G401 (cell line): ENCODE measurements at places on chromosomes 6 and 20.

GRCh38 chr6:85641897-85642773, 551 bp downstream of the SYNCRIP start:
- peak; percentile 57 for DNase-seq

GRCh38 chr20:51972056-51972455, 169.7 kb upstream of the SALL4 start:
- DNase-seq, result no peak

GRCh38 chr6:134211297-134211696, 106.6 kb downstream of the SGK1 start:
- peak; percentile 97 for DNase-seq

DNA sequence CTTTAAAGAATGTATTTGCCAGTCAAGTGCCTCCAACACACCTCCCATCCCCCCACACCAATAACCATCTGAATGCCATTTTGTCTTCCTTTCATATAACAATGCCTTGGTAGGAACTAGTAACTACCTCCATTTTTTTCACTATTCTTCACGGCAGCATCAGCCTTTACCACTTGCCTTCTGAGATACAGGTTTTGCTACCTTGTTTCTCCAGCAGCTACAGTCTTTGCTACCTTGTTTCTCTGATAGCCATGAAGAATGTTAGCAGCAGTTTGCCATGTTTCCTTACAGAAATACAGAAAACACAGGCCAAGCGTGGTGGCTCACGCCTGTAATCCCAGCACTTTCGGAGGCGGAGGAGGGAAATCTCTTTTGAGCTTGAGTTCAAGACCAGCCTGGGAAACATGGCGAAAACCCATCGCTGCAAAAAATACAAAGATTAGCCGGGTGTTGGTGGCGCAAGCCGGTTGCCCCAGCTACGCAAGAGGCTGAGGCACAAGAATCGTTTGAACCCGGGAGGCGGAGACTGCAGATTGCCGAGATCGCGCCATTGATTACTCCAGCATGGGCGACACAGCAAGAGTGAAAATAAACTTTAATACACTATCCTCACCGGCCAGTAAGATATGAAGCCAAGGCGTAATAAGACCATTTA, 100.9 kb downstream of the HFE start:
- DNase-seq, result peak; percentile 44

- DNase-seq, result peak; percentile 44
Measured at GRCh38 chr6:35435074-35435837, 16.9 kb upstream of the FANCE start.

GRCh38 chr6:142857233-142857761, 87.7 kb downstream of the HIVEP2 start:
- DNase-seq, result no peak

DNA sequence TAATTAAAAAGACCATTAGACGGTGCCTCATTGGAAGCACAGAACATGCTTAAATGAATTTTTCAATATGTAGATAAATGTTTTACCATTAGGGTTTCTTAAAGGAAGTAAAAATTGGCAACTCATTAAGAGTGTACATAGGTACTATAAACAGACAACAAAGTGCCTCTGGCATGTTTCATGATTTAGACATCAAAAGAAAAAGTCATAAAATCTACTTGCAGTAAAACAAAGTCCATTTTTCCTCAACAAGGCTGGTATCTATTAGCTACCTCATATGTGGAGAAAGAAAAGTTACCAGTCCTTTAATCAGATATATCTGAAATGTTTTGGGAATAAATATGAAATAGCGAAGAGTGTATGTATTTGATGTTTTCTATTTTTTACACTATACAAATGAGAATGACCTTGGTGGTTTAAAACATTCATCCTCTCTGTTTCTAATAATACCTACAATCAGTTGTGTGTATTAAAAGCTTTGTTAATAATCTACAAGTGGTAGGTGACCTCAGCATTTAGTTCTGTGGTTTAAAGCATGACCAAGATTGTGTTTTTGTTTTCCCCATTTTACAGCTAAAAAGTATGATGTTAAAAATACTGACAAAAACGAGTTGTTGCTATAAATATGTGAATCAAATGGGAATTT, 87.5 kb downstream of the HDGFL1 start:
- DNase-seq, result no peak

DNA sequence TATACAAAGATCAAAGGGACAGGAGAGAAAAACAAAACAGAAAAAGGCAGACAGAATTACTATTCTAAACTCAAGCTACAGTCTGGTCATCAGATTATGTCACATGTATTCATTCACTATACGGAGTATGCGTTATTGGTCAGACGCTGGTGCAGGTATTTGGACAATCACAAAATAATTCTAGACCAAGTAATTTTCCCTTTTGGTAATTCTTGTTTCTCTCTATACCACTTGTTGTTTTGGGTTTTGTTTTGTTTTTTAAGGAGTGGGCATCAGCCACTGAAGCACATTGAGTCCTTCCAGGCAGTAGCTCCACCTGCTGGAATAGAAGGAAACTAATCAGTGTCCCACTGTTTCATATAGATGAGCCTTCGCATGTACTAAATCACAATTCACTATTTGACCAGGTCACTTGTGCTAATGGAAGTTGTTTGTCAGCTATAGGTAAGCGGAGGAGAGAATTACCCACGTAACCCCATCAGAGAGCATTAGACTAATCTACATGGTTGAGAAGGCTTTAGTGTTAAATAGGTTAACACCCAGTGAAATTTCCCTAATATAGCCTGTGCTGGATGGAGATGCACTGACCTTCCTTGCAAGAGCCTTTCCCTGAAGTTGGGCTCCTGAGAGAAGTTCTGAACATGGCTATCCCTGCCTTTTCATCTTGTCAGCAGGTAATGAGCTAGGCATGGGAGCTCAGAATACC, 77.9 kb downstream of the TNFAIP3 start:
- DNase-seq, result peak; percentile 17

- DNase-seq, result no peak
Measured at GRCh38 chr20:63103402-63104311, 96.9 kb upstream of the BHLHE23 start.

DNA sequence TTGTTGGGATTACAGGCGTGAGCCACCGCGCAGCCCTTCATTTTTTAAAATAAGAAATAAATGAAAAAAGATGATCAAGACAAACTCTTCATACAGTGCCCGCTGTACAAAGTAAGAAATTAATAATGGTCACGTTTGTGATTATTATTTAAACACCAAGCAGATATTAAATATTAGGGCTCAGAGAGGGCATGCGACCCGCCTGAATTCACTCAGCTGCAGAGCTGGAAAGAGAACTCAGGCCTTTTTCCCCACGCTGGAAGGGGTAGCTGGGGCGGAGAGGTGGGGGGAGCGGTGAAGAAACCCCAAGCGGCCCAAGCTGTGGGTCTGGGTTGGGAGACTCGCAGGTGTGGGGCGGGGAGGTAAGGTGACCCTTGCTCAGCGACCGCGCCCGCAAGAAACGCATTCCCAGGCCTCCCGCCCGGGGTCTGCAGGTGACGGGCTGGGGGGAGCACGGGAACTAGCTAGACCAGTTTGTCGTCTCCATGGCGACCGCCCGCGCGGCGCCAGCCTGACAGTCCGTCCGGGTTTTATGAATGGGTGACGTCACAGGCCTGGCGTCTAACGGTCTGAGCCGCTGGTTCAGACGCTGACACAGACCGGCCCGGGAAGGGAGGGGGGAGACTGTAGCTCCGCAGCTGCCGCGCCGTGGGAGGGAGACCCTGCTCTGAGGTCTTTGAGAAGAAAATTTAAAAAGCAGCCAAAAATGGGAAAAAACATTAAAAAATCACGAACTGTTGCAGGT, 1.1 kb upstream of the ID1 start:
- DNase-seq, result peak; percentile 89

- no peak for DNase-seq
Measured at GRCh38 chr6:106517706-106518105, 111.6 kb downstream of the RTN4IP1 start.

DNA sequence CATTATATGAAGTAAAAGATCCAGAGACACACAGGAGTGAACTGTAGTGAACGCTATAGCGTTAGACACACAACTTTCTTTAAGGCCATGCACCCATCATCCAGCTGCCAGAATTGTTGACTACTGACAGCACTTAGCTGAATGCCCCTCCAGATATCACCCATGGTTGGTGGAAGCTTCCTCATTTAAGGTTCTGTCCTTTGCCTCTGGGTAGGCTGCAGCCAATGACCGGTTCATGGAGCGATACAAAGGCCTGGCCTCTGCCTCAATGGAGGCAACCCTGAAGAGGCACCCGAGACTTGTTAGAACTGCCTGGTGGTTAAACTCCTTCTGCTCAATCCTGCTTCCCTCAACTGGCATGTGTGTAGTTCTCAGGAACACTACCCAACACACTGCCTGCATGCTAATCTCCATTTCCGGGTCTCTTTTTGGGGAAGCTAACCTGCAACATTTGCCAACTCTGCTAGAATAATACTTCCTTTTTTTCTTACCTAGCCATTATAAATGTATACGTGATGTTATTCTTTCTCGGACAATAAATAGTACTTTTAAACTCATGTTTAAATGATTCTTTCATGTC, 49.8 kb upstream of the THEMIS start:
- no peak for DNase-seq

- DNase-seq, result no peak
Measured at GRCh38 chr6:3426091-3426926, 30.5 kb downstream of the SLC22A23 start.

DNA sequence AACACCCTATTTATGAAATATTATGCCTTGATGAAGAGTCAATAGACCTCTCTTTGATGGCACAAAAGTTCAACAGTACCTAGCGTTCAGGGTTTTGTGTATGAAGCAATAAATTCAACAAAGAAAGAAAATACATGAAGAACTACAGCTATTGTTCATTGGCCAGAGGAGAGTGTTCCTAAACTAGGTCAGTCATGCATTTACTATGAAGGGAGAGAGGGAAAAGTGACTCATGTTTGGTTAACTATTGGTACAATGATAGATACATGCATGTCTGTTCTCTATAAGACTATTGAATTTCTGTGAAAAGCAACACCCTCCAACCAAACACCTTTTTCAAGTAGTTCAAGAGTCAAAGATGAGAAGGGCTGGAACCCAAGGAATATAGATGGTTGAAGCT, 50.7 kb downstream of the CLIC5 start:
- DNase-seq, result no peak

DNA sequence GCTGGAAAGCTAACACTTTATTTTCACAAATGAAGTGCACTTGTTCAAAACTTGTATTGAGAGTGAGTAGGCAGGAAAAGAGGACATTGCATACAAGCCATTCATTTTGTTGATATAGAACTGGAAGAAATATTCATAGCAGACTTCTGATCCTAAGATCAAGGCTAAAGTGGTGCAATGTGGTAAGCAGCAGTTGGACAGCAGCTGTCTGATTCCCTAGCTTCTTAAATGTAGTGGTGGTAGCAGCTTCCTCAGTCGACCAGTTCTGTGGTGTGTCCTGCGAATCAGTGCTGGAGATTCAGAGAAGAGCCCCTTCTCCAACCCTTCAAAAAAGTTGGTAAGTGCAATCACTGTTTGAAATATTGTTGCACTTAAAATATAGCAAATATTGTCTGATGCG, 281.7 kb upstream of the GJE1 start:
- DNase-seq, result no peak
